ENCODE measurements at places on chromosomes 2 and 18.

GRCh38 chr2:166343467-166343866 is 32.3 kb downstream of the SCN9A start:
- DNase-seq, result no peak

DNA sequence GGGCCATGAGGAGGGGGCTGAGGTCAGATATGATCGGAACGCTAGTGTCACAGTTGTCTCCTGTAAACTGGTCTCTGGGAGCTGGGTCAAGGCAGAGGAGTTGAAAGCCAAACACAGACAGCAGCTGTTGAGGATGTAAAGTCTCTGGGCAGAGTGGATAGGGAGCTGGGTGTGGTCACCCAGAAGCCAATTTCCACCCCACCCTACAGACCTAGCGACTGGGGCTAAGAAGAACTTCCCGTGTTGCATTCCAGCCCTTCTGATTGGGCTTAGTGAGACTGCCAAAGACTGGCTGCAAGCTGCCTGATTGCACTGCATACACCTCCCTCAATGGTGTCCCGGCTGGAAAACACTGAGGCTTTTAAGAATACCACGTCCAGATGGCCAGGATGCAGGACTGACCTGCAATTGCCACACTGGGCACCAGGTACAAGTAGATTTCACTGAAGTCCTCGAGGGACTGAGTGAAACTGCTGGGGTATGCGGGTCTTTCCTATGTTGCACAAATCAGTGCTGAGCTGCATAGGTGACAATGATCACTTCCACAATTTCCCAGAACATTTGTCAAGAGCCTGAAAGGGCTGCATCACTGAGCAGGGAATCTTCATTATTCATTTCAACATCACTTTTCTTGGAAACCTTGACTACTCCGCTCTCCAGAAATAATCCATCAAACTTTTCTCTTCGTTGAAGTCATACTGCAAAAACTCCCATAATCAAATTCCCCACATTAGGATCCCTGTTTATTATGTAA is 43.1 kb upstream of the EML4 start:
- DNase-seq, result peak; percentile 53

DNA sequence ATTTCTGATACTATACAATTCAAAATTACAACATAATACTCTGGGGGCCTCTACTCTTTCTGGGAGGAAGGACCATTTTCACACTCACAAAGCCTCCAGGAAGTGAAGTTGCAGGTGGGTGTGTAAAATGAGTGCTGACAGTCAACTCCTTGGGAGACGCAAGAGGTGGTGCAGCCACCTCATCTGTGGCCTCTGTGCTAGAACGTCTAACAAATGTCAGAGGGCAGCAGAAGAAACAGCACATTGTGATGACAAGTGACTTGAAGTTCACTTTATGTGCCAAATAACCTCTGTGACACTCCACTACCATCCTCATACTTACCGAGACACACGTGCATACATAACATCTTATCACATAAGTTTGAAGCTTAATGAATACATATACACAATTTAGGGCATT is 10.2 kb downstream of the RNF103 start:
- no peak for DNase-seq

DNA sequence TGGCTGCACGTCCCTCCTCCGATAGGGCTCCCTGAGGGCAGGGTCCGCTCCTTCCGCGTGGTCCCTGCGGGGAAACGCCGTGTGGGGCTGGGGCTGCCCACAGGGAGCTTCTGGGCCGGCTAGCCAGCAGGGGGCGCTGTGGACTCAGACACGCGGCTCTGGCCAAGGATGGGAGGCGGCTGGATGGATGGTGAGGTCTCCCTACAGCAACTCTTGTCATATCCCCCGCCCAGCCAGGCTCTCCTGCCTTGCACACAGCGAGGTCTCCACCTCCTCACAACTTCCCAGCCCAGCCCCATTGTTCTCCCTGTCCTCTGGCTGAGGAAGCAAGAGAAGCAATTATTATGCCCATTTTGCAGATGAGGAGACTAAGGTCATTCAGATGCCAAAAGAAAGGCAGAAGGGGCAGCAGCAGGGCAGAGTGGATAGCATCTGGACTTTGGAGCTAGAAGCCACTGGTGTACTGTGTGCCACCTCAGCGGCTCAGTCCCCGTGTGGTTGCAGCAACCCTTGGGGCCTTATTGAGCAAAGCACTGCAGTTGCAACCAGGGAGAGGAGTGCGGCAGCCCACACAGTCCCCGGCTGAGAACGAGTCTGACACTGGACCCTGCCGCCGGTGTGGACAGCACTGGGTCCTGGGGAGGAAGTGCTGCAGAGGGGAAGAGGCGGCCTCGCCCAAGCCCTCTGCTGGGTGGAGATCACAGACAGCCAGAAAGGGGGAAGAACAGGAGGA is 99.0 kb downstream of the ZFP36L2 start:
- no peak for DNase-seq

DNA sequence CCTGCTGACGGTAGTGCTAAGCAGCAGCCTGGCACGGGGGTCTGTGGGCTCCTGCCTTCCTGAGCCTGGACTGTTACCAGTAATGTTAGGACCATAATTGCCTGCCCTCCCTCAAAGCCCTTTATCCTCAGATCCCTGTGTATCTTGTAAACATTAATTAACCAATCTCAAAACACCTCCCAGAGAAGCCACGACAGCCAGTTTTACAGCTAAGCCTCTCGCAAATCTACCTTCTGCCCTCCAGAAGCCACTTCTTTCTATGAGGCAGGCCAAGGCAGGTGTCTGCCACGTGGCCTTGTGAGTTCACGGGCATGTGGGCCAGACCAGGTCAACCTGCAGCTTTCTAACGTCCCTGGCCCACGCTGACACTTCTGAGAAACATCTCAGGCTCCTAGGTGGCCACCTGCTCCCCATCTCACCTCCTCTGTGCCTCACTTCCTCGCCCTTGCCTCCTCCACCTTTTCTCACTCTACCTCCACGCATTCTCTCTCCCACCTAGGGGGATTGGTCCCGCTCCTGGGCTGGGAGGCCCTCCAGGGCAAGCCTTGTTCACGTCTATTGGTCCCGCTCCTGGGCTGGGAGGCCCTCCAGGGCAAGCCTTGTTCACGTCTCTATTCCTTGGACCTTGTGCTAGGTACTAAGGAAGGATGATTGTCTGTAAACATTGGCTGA is 64.3 kb downstream of the EDAR start:
- peak; percentile 12 for DNase-seq

DNA sequence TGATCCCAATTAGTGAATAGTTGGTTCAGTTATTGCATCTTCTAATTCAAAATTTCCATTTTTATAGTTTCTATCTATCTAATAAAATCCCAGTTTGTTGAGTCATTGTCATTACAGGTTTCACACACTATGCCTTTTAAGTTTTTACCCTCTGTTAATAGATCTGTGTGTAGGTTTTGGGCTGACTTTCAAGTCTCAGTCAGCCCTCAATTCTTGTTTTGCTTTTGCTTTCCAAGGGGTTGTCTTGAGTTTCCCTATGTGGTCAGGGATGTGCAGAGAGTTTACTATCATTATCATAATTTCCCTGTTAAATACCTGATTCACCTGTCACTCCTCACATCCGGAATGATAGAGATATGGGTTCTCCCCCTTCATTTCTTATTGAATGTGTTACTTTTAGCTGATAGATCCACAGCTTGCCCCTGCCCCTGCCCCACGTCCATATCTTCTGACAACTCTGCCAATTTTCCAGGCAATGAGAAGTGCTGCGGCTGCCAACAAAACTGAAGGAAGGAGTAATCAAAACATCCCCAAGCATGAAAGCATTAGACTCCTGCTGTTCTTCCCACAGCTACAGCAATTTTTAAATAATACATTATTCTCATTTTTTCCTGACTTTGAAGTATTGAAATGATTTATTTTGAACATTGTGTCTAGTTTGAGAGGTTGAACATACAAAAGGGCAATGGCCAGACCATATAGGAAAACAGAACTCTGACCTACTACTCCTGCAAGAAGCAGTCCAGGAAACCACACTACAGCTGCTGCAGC is 1064.8 kb downstream of the SUCLG1 start:
- DNase-seq, result no peak

GRCh38 chr18:48605408-48605845 is 66.6 kb downstream of the CTIF start:
- DNase-seq, result no peak

DNA sequence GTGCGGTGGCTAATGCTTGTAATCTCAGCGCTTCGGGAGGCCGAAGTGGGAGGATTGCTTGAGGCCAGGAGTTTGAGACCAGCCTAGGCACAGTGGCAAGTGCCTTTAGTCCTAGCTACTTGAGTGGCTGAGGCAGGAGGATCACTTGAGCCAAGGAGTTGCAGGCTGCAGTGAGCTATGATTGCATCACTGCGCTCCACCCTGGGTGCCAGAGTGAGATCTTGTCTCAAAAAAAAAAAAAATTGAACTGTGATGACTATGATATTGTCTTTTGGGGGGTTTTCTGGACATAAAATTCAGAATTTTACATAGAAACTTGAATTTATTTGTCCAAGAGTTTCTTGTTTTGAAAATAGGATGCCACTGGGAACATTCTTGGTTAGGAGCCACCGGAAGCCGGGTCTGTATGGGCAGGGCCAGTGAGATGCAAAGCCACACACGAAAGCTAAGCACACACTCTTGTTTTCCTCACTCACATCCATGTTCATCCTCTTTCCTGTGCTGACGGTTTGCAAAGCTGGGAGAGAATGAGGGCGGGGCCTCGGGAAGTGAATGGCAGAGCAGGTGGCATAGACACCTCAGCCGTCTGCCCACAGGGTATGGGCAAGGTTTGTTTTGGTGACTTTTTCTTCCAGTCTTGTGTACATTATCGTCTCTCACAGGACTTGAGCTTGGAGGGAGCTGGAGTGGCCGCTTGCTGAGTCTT is 12.6 kb downstream of the AGAP1 start:
- DNase-seq, result no peak

GRCh38 chr2:112251271-112251670 is 3.6 kb downstream of the ZC3H8 start:
- DNase-seq, result no peak

- no peak for DNase-seq
These were observed 13.6 kb downstream of the KIF1A start for GRCh38 chr2:240806459-240806858.

Measured in right forelimb (tissue), 1 donor.